Retinal pigment epithelial cell (primary cell): ENCODE measurements at places on chromosomes 16 and 17.

DNA sequence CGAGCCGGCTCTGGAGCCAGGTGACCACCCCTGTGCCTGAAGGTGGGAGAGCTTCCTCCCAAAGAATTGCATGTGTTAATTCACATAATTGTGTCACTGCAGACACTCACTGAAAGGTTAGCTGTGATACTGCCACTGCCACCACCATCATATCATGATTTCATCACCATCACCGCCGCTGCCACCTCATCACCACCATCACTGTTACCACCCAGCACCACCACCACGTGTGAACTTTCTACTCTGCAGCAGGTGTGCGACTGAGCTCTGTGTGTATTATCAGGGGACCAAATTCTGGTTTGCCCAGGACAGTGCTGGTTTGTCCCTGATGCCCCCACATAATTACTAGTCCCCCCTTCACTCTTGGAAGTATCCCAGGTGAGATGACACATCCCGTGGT, 15.2 kb downstream of the BCAR1 start:
- no peak for DNase-seq

GRCh38 chr16:74871608-74872007, 97.0 kb upstream of the FA2H start:
- DNase-seq, result no peak

DNA sequence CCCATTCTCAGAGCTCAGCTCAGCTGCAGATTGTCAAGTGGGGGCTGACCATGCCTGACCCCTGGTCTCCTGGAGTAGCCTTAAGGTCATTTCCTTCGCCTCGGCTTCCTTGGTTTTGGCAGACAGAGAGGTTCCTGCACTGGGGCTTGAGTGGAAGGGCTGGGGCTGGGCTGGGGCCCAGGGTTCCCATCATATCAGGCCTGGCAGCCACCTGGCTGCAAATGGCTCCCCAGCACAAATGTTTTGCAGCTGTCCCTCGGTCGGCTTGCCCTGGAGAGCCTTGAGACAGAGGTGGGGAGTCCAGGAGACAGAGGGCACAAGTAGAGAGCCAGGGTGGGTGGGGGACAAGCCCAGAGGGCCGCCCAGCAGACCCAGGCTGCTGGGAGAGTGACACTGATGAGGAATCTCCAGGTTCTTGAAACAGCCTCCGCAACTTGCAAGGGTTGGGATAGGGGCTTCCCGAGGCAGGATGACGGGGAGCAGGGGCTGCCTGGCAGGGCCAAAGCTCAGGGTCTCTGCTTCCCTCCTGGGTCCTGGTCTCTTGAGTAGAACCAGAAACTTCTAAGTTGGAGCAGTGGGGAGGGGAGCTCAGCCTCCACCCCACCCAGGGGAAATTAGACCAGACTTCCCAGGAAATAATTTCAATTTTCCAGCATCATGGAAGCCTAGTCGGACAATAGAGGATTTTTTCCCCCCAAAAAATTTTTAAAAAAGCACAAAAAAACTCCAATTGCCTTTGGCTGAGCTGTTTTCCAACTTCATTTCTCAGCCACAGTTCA, 19.3 kb downstream of the IGFBP4 start:
- no peak for DNase-seq

GRCh38 chr16:46613352-46613751, 7.8 kb downstream of the SHCBP1 start:
- no peak for DNase-seq

DNA sequence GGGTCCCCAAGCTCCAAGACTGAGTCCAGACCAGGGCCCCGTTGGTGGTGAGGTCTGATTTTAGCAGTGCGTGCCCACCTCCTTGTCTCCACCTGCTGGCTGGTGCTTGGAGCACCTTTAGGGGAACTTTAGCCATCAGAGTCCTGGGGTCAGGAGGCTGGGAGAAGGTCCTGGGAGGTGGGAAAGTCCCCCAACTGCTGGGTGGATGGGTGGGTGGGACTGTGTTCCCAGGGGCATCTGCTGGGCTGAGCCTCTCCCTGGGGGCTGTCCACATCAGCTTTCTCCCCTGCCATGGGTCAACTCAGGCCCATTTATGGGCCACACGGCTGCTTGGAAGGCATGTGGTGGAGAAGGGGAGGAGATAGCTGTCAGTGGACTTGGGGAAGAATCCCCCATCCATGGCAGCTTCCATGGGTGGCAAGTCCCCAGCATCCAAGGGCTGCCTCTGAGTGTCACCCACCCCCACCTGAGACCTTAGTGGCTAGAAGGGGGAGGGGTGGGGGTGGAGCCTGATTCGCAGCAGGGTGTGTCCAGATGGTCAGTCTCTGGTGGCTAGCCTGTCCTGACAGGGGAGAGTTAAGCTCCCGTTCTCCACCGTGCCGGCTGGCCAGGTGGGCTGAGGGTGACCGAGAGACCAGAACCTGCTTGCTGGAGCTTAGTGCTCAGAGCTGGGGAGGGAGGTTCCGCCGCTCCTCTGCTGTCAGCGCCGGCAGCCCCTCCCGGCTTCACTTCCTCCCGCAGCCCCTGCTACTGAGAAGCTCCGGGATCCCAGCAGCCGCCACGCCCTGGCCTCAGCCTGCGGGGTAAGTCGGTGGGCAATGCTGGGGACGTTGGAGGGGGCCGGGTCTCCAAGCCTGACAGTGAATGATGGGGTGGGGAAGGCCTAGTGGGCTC, at the start of gene TRPV2:
TRPV2 (plus strand) TSS at position 541 of the 894 bp plus-strand sequence. CDS start 2,098 bp downstream, outside the sequence.
- DNase-seq, result no peak

- no peak for DNase-seq
These were observed 5.7 kb downstream of the GRN start for GRCh38 chr17:44350733-44351226.

- peak; percentile 50 for DNase-seq
These were observed 32.2 kb downstream of the ELAC2 start for GRCh38 chr17:12985431-12986293.

- DNase-seq, result no peak
These were observed 759.0 kb upstream of the SOX9 start for GRCh38 chr17:71361656-71362450.

DNA sequence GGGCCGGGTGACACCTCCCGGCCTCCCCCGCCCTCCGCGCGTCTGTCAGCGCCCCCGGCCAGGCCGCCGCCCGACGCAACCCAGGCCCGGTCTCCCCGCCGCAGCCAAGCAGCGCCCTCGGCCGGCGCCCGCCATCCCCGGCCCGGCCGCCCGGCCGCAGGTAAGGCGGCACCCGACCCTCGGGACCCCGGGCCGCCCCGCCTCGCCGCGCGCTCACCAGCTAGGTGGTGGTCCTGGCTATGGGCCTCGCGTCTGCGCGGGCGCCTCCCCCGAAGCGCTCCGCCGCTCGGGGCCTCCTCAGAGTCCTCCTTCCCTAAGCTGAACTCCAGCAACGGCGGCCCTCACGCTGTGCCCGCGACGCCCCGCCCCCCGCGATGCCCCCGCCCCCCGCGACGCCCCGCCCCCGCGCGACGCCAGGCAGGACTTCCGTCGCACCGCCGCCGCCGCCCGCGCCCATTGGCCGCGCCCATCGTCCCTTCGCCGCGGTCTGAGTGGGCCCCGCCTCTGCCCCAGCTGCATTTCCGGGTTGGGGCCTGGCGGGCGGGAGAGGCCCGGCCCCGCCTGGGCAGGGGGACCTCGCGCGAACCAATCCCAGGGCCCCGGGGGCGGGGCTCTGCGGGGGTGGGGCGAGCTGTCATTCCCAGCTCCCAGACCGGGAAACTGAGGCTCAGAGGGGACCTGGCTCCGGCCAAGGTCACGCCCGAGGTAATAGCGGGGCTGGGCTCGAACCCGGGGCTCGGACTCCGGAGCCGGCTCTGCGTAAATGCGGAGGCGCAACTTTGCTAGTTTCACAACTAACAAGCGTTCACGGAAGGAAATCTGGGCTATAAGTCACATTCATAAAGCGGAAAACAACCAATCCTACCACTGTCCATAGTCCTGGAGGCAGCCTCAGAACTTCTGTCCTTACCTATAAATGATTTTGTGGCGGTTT, 9.0 kb upstream of the KCTD5 start:
- DNase-seq, result peak; percentile 59

- DNase-seq, result no peak
These were observed 30.3 kb downstream of the PIK3R5 start for GRCh38 chr17:8935191-8935590.

GRCh38 chr16:87628940-87629339, 26.6 kb downstream of the JPH3 start:
- no peak for DNase-seq
